ENCODE measurements at places on chromosomes 16 and 17. TPM values are rescaled to one million over a fixed set of nuclear protein-coding genes. Genes with fewer than 3 reads are reported as not detected.

Gene MAPT
- total RNA-seq, result 2.3 TPM

DNA sequence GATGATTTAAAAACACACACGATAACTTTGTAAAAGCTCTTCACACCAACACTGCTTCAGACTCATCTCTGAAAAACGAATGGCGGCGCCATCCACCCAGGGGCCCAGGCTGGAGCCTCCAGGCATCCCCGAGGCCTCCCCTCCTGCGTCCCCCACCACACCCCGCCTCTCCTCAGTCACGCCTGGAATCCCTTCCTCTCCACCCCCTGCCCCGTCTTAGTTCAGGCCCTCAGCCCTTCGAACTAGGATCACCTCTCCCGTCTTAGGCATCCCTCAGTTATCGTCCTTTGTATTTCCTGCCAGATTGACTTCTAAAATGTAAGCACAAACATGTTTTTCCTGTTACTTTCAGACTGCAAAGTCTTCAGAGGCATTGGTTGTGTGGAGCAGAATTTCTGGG, 58.3 kb downstream of the NDEL1 start:
- no peaks in the 10 kb centered on the region for H3K27me3 ChIP-seq
- H3K4me3 ChIP-seq, result no peak overlapping the region
- DNase-seq, result no peak
- peaks cover 33% of the 10 kb centered on the region for H3K36me3 ChIP-seq

Gene TOM1L1
- 43.6 TPM for total RNA-seq

GRCh38 chr16:67198238-67198734, 645 bp upstream of the ELMO3 start:
- peaks cover 96% of the 10 kb centered on the region for H3K36me3 ChIP-seq
- DNase-seq, result peak; percentile 74
- H3K4me1 ChIP-seq, result peaks cover 26% of the 10 kb centered on the region
- H3K27me3 ChIP-seq, result no peaks in the 10 kb centered on the region
- no peak overlapping the region for H3K4me3 ChIP-seq
- H3K27ac ChIP-seq, result peak overlapping the region; percentile 17

- no peaks in the 10 kb centered on the region for H3K36me3 ChIP-seq
- H3K27me3 ChIP-seq, result no peaks in the 10 kb centered on the region
- no peak overlapping the region for H3K27ac ChIP-seq
Measured at GRCh38 chr17:8927395-8927794, 38.1 kb downstream of the PIK3R5 start.

GRCh38 chr16:88548131-88548874, 21.9 kb upstream of the ZC3H18 start:
- no peak overlapping the region for H3K27ac ChIP-seq
- no peak overlapping the region for H3K4me3 ChIP-seq
- DNase-seq, result no peak

DNA sequence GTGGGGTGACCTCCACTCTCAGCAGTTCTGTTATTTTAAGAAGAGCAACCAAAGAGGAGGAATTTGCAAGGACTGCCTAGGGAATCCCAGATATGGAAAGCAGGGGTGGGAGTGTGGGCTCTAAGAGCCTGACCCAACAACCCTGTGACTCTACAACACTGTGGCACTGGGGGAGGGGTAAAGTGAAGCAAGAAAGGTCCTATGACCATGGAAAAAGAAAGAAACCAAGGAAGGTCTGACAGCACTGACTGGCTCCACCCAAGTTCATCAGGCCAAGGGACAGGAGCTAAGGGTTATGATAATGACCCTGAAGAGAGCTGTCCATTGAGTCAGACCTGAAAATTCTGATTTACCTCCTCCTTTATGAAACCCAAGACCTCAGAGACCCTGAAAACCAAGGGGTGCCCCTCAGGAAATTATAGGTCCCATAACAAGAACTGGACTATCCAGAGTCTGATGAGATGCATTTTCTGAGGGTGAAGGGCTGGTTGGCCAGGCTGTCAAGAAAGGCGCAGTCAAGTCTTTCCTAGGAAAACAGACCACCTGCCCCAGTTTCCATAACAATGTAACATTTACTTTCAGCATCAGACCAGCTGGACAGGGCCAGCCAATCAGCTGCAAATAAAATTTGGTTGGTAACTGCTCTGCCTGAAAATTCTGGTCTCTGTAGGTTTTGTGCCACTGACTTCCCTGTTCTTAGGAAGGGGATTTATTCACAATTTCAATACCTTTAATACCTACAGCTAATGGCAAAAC, 53.8 kb upstream of the MTMR4 start:
- H3K27me3 ChIP-seq, result no peaks in the 10 kb centered on the region
- no peak overlapping the region for H3K4me3 ChIP-seq
- peak overlapping the region; percentile 42 for H3K27ac ChIP-seq

GRCh38 chr17:82793974-82794630, 42.2 kb downstream of the TBCD start:
- H3K4me1 ChIP-seq, result peaks cover 5% of the 10 kb centered on the region
- peaks cover 13% of the 10 kb centered on the region for H3K36me3 ChIP-seq
- no peak overlapping the region for H3K4me3 ChIP-seq
- H3K27ac ChIP-seq, result no peak overlapping the region

DNA sequence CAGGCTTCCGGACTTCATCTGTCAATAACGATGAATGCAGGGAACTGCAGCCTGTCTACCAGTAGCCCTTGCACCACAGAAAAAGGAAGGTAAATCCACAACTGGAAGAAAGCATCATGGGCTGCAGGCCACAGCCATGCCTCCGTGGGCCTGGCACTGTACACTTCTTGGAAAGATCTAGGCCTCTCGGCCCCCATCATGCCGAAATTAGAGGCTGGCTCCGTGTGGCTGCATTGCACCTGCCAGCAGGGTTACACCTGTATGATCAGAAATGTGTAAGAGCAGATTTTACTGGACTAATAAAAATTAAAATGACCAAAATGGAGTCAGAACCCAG, 52.2 kb downstream of the SDK2 start:
- no peaks in the 10 kb centered on the region for H3K27me3 ChIP-seq
- no peak overlapping the region for H3K27ac ChIP-seq
- H3K4me3 ChIP-seq, result no peak overlapping the region

Gene CTRL
- 1.6 TPM for total RNA-seq

Gene ADAM11
- 0.17 TPM for total RNA-seq

Gene NPB
- not detected for total RNA-seq

- H3K4me1 ChIP-seq, result peaks cover 36% of the 10 kb centered on the region
- no peak for DNase-seq
- H3K27me3 ChIP-seq, result no peaks in the 10 kb centered on the region
- H3K36me3 ChIP-seq, result no peaks in the 10 kb centered on the region
- H3K4me3 ChIP-seq, result no peak overlapping the region
Measured at GRCh38 chr17:65061646-65062045, 5.1 kb upstream of the GNA13 start.

Measured in upper lobe of left lung (tissue), 6 donors.